Fibroblast of mammary gland (primary cell): ENCODE measurements at places on chromosomes 12 and 14.

DNA sequence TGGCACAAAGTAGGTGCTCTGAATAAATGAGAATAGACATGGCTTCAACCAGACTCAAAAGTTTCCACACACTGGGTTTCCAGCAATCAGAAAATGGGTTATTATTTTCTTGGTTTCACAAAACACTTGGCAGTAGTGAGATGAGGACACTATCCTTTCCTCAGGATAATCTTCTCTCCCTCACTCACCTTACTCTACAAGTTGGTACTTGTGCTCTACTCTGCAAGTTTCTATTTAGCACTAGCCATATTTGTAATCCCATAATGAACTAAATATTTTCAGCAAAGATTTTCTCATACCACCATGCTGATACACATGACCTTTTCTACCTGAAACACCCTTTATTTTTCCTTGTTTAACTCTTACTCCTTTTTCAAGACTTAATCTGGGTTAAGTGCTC lies 137.7 kb downstream of the FOXA1 start:
- DNase-seq, result no peak

GRCh38 chr12:48061938-48062719 lies 43.8 kb downstream of the SENP1 start:
- DNase-seq, result no peak

DNA sequence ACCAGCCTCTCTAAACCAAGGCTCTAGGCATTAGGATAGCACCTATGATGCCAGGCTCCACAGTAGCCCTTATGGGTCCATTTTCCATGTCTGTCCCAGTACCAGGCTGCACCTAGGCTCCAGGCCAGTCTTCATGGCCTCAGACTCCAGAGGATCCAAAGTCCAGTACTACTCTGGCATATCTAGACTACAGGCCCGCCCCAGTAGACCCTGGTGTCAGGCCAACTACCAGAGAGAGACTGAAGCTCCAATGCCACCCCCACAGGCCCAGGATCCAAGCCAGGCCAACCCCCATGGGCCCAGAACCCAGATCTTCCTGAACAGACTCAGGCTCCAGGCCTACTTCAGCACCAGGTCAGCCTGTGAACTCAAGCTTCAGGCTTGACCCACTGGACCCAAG lies 287.0 kb downstream of the KCNC2 start:
- no peak for DNase-seq

DNA sequence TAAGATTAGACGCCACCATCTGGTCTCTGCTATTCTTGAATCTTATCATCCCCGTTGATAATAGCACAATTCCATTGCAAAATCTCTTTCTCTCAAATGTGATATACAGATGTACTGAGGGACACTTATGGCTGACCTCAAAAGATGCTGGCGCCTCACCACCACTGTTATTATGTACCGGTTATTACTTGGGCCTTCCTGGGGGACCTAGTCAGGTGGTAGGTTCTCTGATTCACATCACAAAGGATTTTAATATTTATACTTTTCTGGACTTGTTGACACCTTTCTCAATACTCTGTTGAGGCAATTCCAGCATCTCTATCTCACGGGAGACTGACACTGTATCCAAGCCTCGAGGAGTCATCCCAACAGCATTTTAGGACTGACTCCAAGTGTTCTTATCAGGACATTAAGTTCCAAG lies 21.3 kb upstream of the FAM234B start:
- DNase-seq, result peak; percentile 77

DNA sequence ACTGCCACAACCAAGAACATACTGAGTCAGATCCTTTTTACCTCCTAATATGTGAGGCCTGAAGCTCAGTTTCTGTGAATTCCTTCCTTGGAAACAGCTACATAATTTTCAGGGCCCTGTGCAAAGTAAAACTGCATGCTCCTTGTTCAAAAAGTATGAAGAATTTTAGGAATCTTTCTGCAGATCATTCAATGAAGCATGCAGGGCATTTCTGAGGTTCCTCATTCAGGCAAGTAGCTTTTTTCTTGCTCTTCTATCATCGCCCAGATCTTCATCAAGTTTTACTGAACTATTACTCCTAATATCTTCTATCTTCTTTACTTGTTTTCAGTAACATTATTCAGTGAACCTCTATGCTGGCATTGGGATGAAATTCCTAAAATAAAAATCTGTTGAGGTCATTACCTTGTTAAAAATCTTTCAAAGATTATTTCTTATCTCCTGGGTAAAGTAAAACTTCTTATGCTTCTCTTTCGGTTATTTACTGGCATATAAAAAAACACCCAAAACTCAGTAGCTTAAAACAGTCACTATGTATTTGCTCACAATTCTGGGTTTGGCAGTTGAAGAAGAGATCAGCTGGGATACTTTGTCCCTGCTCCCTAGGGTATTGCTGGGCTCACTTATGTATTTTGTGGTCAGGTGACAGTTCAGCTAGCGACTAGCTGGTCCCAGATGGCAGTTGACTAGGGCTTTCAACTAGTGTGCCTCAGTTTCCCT lies 42.6 kb upstream of the KRR1 start:
- no peak for DNase-seq

DNA sequence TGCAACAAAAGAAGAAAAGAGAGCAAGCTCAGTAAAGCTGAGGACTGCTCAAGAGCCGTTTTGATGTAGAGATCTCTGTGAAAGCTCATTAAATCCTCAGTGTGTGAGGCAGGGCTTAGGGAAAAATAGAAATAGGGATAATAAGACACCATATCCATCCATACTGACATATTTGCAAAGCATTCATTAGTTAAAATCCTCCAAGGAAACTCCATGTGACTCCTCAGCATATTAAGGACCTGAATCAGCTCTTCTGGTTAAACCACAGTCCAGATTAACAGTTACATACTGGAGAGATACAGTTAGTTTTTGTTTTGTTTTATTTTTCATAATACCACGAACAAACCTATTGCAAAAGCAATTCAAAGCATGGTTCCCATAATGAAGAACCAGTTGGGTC lies 288.2 kb downstream of the PAWR start:
- peak; percentile 46 for DNase-seq

GRCh38 chr12:14264778-14265177 lies 100.7 kb upstream of the ATF7IP start:
- no peak for DNase-seq

DNA sequence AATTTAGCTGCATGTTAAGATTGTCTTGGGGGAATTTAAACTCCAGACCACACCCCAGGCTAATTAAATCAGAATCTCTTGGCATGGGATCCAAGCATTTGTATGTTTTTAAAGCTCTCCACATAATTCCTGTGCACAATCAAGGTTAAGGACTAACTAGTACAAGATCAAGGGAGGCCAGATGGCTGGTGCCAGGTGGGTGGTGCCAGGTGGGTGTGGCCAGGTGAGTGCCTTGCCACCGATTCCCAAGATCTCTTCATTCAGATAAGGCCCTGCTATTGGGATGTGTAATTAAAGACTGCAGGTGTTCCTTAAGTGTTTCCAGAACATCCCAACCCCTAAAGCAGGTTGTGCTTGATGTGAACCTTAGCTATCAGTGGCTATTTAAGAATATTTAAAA lies 75.1 kb downstream of the NRXN3 start:
- no peak for DNase-seq

GRCh38 chr14:77000340-77001270 lies 27.9 kb downstream of the IRF2BPL start:
- peak; percentile 39 for DNase-seq

GRCh38 chr12:46458500-46459102 lies 86.0 kb upstream of the SLC38A2 start:
- DNase-seq, result no peak
